ENCODE measurements at places on chromosomes 2 and 18. TPM values are rescaled to one million over a fixed set of nuclear protein-coding genes. Genes with fewer than 3 reads are reported as not detected.

- DNase-seq = no peak
- H3K4me3 ChIP-seq = no peak overlapping the region
- peaks cover 7% of the 10 kb centered on the region for H3K27me3 ChIP-seq
- no peak overlapping the region for H3K27ac ChIP-seq
- H3K4me1 ChIP-seq = no peaks in the 10 kb centered on the region
- H3K36me3 ChIP-seq = no peaks in the 10 kb centered on the region
Measured at GRCh38 chr18:34660572-34660971, 49.5 kb upstream of the DTNA start.

- peaks cover 6% of the 10 kb centered on the region for H3K4me1 ChIP-seq
- H3K4me3 ChIP-seq = no peak overlapping the region
- H3K27me3 ChIP-seq = peaks cover 11% of the 10 kb centered on the region
- peaks cover 1% of the 10 kb centered on the region for H3K36me3 ChIP-seq
Measured at GRCh38 chr2:111041398-111042202, 79.1 kb upstream of the BCL2L11 start.

GRCh38 chr2:173876833-173877413 lies 88.2 kb downstream of the SP3 start:
- H3K4me1 ChIP-seq = no peaks in the 10 kb centered on the region
- no peak overlapping the region for H3K4me3 ChIP-seq
- H3K27ac ChIP-seq = no peak overlapping the region
- H3K27me3 ChIP-seq = peaks cover 18% of the 10 kb centered on the region
- no peaks in the 10 kb centered on the region for H3K36me3 ChIP-seq

DNA sequence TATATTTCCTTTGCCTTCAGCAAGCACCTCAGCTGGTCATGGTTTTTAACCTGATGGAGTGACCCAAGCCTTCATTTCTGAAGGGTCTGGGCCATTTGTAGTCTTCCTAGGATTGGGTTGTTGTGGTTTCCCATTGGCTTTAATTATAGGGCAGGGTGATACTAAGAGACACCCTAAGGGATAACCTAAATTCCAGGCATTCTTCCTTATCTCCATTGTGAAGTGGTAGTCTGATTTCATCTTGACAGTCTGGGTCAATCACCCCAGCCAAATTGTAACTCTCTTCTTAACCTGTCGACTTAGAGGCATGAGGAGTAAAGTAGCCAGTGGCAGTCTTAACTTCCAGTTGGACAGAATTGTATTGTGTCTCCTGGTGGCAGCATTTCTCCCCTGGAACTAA lies 30.2 kb upstream of the MEX3C start:
- no peak overlapping the region for H3K4me3 ChIP-seq
- H3K27me3 ChIP-seq = no peaks in the 10 kb centered on the region
- H3K27ac ChIP-seq = no peak overlapping the region
- H3K4me1 ChIP-seq = no peaks in the 10 kb centered on the region

GRCh38 chr2:232870018-232870765 lies at the start of gene SNORC:
TSS of gene SNORC (plus strand) at chr2:232870264. CDS start at chr2:232870342, 78 bp downstream.
- no peaks in the 10 kb centered on the region for H3K36me3 ChIP-seq
- peaks cover 4% of the 10 kb centered on the region for H3K27me3 ChIP-seq
- no peak for DNase-seq
- H3K4me3 ChIP-seq = no peak within 1 kb of the TSS

DNA sequence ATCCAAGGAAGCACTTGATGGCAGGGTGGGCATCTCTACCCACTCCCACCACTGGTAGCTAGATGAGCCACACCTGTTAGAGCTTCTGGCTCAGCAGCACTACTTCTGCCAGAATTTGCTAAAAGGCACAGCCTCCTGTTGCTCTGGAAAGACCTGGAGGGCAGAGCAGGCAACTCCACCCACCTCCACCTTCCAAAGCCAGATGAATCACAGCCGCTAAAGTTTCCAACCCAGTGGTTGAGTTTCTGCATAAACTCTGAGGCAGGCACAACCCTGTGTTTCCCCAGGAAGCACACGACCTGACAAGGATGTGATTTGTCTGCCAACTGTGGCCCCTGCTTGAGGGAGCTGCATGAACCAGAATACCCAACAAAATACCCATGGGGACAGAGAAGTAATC lies 111.6 kb upstream of the GCFC2 start:
- H3K27ac ChIP-seq = no peak overlapping the region
- H3K36me3 ChIP-seq = no peaks in the 10 kb centered on the region
- peaks cover 2% of the 10 kb centered on the region for H3K27me3 ChIP-seq
- no peak for DNase-seq
- no peak overlapping the region for H3K4me3 ChIP-seq

Gene LINC00305
- total RNA-seq = not detected
